ENCODE measurements at places on chromosomes 1 and 21.

DNA sequence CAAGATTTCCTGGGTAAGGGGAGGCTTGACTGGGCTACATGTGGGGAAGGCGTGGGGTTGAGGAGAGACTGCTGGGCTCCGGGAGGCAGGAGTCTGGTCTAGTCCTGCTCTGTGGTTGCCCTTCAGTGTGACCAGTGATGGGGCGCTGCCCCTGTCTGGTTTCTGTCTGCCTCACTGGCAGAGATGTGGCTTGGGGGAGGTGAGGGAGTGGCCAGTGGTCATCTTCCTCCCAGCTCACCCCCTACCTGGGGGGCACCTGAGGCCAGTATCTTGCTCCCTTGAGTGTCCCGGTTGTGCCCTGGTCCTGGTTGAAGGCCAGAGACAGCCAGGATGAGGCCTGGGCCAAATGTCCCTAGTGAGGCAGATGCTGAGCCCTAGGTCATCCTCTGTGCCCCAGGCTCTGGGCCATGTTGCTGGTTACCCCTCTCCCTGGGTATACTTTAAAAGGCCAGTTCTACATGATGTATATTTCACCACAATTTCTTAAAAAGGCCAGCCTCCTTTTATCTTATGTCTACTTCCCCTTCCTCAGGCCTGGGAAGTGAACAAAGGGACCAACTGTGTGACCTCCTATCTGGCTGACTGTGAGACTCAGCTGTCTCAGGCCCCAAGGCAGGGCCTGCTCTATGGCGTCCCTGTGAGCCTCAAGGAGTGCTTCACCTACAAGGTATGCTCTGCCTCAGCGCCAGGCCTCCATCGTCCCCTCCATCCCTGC is 10.5 kb downstream of the FAAH start:
- DNase-seq = no peak

- DNase-seq = no peak
Measured at GRCh38 chr1:209752890-209753289, 3.0 kb upstream of the TRAF3IP3 start.

DNA sequence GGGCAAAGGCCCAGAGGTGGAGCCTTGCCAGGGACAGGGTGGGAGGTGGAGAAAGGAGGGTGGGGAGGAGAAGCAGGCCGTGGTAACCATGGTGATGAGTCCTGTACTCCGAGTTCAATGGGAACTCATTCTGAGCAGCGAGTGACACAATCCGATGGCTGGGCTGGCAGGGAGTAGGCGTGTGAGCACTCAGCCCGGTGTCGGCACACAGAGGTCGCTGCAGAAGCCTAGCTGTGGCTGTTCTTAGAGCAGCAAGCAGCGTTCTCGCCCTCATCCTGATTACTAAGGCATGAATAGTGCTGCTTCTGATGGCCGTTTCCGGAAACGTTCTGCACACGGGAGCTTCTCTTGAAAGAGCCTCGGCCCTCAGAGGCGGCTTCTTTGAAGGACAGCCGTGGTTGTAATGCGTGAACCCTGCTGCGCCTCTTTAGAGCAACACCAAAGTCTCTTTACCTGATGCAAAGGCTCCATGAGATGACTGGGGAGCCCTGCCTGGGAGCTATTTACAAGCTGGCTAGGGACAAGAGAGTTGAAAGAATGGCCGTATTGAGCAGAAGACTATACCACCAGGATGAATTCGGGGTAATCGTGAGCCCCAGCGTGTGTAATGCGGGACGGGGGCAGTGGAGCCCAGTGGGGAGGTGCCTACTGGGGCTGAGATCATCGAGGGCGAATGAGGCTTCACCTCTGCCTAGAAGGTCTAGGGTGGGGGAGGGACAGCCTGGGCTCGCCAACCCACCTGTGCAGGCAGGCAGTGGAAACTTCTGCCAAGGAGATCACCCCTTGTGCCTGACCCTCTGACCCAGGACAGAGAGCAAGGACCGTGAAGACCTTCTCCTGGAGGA is 72.8 kb upstream of the PAX7 start:
- no peak for DNase-seq

GRCh38 chr1:116743535-116743934 is 10.7 kb upstream of the CD2 start:
- DNase-seq = no peak

GRCh38 chr1:163875927-163876320 is 554.2 kb downstream of the NUF2 start:
- no peak for DNase-seq

DNA sequence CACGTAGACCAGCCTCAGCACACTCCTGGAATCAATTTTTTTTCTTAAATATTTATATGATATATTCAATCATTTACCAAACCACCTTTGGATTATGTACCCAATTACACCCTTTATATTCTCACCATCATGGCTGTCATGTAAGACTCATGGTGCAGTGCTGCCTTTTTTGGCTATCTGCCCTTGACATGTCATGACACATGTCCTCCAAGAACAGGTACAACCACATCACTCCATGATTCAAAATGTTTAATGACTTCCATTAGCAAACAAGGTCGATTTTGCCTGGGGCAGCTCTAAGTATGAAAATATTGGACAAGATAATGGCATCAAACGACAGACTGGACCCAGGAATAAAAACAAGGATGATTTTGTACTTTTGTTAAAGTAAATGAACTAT is 861.1 kb upstream of the ADAMTS5 start:
- DNase-seq = no peak

DNA sequence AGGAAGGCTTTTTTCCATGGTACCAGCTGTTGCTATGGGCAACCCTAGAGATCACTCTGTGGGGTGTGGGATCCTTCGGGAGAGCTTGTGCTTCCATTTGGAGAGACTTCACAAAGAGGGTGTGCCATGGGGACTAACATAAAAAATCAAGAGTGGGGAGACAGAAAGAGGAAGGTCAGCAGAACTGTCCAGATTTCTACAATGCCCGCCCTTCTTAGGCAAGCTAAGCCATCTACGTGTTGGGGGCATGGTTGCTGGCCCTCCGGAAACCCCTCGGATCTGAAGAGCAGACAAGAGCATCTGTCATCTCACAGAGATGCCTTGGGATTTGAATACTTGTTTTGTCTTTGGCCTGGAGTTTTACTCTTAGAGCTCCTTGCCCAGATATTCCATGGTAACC is 83.9 kb upstream of the ZNF648 start:
- no peak for DNase-seq

DNA sequence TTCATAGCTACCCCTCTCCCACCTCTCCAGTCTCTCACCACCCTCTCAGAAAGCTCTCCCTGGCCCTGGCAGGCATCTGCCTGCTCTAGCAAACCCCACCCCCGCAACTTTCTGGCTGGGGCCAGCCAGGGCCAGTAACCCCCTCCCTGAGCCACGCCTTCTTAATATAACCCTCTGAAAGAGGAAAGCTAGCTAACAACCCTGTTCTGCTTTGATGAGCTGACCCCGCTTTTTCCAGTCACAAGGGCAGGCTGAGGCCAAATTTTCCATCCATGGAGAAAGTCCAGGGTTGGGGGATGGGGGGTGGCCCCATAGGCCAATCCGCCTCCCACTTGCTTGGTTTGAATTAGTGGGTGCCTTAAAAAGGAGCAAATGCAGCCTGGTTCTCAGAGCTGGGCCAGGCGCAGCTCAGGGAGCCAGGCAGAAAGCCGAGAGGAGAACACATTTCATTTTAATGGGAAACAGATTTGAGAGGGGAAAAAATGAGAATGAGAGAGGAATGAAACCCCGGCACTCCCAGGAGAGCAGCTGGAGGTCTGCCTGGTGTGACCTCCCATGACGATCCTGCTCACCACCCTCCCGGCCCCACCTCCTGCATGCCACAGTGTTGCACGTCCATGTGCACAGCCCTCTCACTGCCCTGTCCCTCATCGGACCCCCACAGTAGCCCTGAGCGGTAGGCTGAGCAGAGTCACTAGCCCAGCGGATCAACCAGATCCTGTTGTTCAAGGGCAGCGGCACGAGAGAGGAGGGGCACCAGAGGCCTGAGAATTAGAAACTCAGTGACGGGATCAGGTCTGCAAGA is 62.3 kb downstream of the OPTC start:
- no peak for DNase-seq

GRCh38 chr1:66528580-66528979 is 5.4 kb upstream of the SGIP1 start:
- DNase-seq = no peak

DNA sequence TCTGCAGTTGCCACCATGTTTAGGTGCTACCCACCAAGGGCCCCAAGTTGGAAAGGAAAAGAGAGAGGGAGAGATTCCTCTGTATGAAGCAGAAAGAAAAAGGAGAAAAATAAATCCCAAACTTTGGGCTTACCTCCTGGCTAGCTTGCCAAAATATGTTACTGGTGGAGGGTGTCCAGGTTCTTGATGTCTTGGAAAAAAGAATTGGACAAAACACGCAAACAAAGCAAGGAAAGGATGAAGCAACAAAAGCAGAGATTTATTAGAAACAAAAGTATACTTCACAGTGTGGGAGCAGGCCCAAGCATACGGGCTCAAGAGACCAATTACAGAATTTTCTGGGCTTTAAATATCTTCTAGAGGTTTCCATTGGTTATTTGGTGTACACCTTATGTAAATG is 204.5 kb upstream of the LRRC7 start:
- DNase-seq = no peak

DNA sequence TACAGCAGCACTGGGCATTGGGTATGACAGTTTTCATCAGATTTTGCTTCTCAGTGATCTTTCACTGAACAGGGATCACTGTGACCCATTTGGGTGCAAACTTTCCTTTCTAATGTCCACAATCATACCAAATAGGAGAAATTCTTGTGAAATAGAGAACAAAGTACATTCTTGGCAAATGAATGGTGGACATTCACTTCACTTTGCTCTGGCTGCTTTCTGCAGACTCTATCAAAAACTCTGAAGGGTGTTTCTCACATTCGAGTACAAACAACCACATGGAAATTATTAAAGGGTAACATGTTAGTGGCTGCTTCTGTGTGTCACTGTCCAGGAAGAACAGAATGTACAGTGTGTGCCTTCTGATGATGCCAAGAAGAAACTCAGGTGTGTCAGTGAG is 61.9 kb upstream of the ADAM30 start:
- DNase-seq = no peak

- DNase-seq = no peak
Measured at GRCh38 chr1:79113836-79114235, 107.3 kb upstream of the ADGRL4 start.

- DNase-seq = no peak
Measured at GRCh38 chr1:16300436-16300835, 51.8 kb downstream of the FBXO42 start.

All from activated T-helper 1 cell treated with anti-CD3 and anti-CD28 coated beads, Interleukin-2, amount 50 U/mL, for 16 hours (primary cell).